ENCODE measurements at places on chromosomes 12 and 14. TPM values are rescaled to one million over a fixed set of nuclear protein-coding genes. Genes with fewer than 3 reads are reported as not detected.

The DLGAP5 gene
- 17.6 TPM for total RNA-seq

The SERPINA4 gene
- total RNA-seq = not detected

The AKAP3 gene
- 0.54 TPM for total RNA-seq

The CBX5 gene
- total RNA-seq = 109 TPM

DNA sequence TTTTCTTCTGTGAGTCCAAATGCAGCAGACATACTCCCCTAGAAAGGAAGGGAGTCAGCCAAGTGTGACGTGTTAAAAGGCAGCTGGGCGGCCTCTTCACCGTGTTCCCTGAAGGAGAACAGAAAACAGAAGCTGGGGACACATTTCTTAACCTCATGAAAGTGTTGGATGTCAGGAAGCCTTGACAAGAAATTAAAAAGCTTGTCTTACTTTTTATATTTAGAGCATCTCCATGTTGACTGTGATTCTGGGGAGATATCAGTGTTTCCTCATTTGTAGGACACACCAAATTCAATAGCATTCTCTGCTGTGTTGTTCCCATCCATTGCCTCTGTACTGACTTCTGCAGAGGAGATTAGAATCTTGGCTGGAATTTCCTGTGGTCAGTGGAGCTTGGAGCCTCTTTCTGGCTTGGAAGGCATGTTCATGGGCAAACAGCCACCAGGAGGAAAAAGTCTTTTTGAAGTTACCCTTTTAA is 93.7 kb downstream of the RMST start:
- no peak for DNase-seq

DNA sequence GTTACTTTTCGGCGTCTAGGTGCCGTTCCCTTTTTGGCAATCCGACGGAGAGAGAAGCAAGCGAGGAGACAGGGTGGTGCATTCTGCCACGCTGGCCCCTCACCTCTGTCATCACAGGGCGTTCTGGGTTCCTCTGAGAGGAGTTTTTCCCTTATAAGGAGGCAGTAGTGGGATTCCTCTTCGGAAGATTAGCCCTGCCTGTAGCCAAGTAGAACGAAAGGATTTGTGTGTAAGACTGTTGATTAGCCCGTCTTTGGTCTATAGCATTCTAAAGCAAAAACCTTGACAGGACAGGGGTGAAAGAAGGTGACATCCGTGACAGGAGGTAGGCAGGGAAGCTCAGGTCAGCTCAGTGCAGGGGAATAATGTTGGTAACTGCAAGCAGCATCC is 9.1 kb upstream of the NEMF start:
- peak; percentile 67 for DNase-seq

- DNase-seq = no peak
Observed at GRCh38 chr14:61187196-61187905, 93.8 kb downstream of the TMEM30B start.

DNA sequence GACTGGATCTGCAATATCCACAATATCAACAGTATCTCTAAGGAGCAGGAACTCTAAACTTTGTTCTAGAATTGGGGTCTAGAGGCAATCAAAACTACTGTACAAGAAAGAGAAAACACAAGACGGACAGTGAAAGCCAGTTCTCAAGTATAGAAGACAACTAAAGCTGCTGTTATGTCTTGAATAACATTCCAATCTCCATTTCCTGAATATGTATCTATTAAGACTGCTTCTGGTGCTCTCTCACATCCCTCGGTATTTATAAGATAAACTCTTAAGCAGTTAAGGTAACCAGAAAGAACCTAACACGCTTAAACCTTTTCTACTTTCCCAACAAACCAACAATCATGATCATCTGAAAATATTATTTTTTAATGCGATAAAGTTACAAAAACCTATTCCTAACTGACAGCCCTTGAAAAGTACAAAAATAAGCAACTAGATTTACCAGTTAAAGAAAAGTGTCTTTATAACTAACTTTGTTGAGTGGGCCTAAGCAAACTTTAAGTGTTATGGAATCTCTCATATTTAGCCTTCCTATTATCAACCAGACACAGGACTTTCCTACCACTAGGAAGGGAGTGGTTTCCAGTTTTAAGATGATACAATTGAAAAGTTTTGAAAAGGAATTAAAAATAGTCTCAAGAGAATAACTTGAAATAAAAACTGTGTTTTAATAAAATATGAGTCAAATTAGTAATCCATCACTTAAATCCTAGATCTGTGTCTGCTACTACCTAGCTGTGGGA is 30.7 kb downstream of the NUMB start:
- no peak for DNase-seq

- DNase-seq = no peak
Observed at GRCh38 chr12:61137677-61138414, 1122.4 kb upstream of the USP15 start.

GRCh38 chr12:228846-229200 is 14.9 kb upstream of the SLC6A12 start:
- DNase-seq = no peak

- peak; percentile 8 for DNase-seq
Observed at GRCh38 chr12:104136577-104136976, 1.4 kb downstream of the NFYB start.

- DNase-seq = no peak
Observed at GRCh38 chr14:77543637-77544334, 45.2 kb upstream of the ISM2 start.

- peak; percentile 39 for DNase-seq
Observed at GRCh38 chr12:68378872-68379606, 46.9 kb upstream of the MDM1 start.

GRCh38 chr14:77123381-77124325 is 17.9 kb downstream of the ZDHHC22 start:
- DNase-seq = peak; percentile 94

DNA sequence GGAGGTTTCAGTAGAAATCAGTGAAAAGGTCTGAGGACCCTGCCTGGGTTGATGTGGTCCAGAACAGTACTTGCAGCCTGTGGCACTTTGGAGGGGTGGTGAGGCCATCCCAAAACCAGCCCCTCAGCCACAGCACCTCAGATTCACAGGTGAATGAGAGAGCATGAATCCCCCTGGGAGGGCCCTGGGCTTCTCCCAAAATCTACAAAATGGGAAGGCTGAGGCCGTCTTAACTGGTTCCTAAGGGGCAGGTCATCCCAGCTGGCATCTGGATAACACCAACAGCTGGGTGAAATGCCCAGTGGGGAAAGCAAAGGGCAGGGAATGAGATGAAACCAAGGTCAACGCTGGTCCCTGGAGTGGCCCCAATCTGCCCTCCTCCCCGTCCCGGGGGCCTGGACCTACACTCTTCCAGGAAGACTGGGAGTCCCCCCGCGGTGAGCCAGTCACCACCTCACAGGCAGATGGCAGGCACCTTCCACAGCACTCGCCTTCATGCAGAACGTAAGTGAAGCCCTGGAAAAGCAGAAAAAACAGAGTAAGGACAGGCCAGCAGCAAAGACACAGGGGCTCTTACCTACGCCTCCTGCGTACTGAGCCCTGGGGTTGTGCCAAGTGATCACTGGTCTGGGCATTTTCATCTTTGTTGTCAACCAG is 26.3 kb upstream of the ANO2 start:
- no peak for DNase-seq

- DNase-seq = no peak
Observed at GRCh38 chr12:56718636-56719035, 6.5 kb downstream of the NACA start.

- DNase-seq = peak; percentile 96
Observed at GRCh38 chr14:64680013-64680713, 24.1 kb upstream of the PLEKHG3 start.

DNA sequence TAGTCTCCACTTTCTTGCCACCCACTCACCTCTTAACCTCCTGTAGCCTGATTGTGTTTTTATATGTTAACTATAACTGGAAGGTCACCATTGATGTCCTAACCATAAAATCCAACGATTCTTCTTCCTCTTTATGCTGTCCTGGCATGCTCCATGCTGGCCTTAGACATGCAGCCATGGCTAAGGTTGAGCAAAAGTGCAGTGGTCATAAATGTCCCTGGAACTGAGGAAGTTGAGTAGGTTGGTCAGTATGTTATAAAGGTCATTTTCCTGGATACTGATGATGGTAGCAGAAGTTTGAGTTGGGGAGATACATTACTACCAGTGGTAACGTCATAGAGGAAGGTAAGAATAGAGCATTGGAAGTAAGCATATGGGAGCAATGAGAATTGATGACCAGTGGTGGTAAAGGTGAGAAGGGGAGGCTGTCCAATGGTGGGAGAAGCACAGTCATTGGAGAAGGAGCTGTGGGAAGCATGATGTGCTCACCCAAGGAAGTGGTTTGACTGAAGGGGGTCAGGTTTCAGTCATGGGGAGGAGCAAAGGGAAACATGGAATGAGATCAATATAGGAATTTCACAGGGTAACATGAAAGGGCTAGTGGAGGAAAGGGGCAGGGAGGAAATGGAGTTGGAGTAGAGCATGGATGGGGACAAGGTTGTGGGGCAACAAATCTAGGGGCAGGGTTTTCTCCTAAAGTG is 240.8 kb downstream of the DACT1 start:
- no peak for DNase-seq

- DNase-seq = no peak
Observed at GRCh38 chr12:94634717-94635116, 15.6 kb downstream of the TMCC3 start.

GRCh38 chr14:58292187-58292586 is 6.2 kb upstream of the ARID4A start:
- DNase-seq = no peak

GRCh38 chr12:75603475-75603874 is 92.1 kb upstream of the KRR1 start:
- DNase-seq = peak; percentile 63

DNA sequence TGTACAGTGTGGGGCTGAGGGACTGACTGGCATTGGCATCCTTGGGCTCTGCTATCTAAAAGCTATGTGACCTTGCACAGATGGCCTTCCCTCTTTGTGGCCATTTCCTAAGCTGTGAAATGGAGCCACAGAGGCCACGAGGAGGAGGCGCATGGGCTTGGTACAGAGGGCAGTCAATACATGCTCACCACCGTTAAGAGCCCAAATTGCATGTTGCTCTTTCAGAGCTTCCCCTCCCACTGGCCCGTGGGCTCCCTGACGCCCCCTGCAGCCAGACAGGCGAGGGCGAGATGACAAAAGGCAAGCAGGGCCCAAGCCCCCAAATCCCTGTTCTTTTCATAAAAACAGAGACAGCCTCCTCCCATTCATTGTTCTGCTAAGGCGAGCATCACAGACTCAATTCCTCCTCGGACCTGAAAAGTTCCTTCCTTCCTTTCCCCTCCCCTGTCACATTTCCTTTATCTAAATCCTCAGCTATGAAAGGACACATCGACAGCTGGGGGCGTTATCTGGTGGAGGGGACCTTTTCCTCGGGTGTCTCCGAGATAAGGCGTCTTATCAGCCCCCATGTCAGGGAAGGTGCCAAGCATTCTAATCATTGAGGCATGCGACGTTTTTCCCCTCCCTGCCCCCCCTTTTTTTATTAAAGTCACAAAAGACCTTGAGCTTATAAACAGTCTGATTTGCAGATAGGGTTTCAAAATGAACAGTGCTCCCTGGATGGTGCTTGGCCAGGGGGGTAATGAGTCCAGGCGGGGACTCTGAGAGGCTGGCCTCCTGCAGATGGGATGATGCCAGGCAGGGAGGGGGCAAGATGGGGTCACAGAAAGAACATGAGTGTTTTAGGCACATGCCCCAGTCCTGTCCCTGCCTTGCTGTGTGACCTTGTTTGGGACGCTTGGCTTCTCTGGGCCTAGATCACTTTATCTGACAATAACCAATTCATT is 26.4 kb downstream of the FAM222A start:
- DNase-seq = no peak

- DNase-seq = no peak
Observed at GRCh38 chr12:116199160-116199706, 78.3 kb downstream of the MED13L start.

DNA sequence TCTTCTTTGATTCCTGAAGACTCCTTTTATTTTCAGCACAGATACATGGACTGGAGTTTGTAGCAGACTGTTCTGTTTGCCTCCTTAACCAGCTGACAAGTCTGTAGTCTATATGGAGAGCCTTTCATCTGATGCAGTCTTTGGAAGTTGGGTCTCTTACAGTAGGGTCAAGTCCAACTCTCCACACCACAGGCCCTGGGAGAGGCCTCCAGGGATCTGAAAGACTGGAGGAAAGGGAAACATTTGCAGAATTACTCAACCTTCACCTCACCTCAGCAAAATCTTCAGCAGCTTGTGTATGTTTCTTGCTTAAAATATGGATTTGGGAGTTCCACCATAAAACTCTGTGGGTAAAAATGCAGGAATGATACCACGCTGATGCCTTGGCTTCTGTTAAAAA is 188.4 kb downstream of the MSRB3 start:
- no peak for DNase-seq

GRCh38 chr12:78864870-78865463 is 393 bp downstream of the SYT1 start:
- DNase-seq = no peak

- no peak for DNase-seq
Observed at GRCh38 chr14:33282331-33283230, 343.9 kb downstream of the NPAS3 start.

DNA sequence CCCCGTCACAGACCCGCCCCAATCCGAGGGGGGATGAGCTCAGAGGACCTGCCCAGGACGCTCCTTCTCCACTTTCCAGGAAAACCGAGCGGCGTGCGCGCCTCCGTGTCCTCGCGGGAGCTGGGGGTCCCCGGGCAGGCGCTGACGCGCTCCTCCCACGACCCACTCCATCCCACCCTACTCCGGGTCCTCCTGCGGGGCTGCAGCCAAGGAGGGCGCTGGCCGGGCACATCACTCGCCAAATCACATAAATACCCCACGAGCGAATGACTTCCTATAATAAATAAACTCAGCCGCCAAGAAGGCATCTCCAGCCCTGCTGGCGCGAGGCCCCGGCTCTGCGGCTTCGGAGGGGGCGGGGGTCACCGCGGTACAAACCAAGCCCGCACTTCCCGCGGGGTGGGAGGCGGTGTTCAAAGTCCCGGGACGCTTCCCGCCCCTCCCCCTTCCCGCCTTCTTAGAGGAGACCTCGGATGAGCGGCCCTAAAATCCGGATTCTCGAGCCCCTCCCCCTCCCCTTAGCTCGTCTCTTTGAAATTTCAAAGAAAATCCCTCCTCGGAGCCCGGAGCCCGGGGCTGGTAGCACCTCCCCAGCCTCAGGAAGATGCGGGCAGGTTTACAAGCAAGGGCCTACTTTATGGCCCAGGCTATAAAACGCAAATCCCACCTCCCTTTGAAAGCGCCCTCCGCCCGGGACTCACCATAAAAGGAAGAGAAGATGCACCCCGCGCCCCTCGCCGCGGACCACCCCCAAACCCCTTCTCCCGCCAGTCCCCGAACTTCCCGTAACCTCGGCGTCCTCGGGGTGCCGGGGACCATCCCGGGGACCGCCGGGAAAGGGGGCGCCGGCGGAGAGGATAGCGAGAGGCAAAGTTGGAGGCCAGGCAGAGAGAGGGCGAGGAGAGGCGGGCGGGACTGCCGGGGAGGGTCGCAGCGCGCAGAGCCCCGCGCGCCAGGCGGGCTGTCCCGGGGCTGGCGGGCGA is 712 bp upstream of the FZD10 start:
- DNase-seq = no peak

DNA sequence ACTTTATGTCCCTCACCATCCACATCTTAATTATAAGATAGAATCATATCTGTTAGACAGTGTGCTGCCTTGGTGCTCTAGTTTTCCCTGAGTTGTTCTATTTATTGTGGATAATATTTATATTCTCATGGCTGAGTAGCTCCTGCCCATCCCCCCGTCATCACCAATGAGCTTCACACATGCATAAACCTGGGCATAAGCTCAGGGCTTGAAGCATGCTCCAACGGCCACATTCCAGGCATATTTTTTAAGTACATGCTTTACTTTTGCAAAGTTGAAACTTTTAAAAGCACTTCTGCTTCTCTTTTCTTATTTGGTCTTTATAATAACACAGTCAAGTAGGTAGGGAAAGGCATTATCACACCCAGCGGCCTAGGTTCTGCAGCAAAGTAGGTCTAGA is 3.4 kb upstream of the FBXO34 start:
- no peak for DNase-seq

GRCh38 chr12:106140223-106140986 is 1.7 kb upstream of the NUAK1 start:
- DNase-seq = no peak

All from MCF 10A (cell line).